A549 treated with ZK216348 at 1 μM for 4 hours (cell line): ENCODE measurements at places on chromosomes 12 and 14. TPM values are rescaled to one million over a fixed set of nuclear protein-coding genes. Genes with fewer than 3 reads are reported as not detected.

The FSCB gene
- total RNA-seq, result not detected in 5 replicates

The SIX1 gene
- 4.8 to 7.9 TPM (median 7.8 TPM) in 5 replicates for total RNA-seq

The TAS2R8 gene
- not detected in 5 replicates for total RNA-seq

The DPPA3 gene
- not detected in 5 replicates for total RNA-seq

The AQP6 gene
- not detected in 5 replicates for total RNA-seq

The EPYC gene
- total RNA-seq, result not detected in 5 replicates

The LIN7A gene
- 0.17 to 0.61 TPM (median 0.31 TPM) in 5 replicates for total RNA-seq

The SIRT4 gene
- total RNA-seq, result 0.66 to 1.6 TPM (median 0.98 TPM) in 5 replicates

The ANG gene
- total RNA-seq, result 7.8 to 11.1 TPM (median 10.5 TPM) in 5 replicates

The RIMBP2 gene
- total RNA-seq, result not detected in 5 replicates

The MAP1LC3B2 gene
- 0.91 to 1.7 TPM (median 1.1 TPM) in 5 replicates for total RNA-seq

The PDE3A gene
- total RNA-seq, result 1.8 to 4.4 TPM (median 3.5 TPM) in 5 replicates

The GAS2L3 gene
- 4.8 to 10.5 TPM (median 8.4 TPM) in 5 replicates for total RNA-seq

The MAPK1IP1L gene
- total RNA-seq, result 92.4 to 126 TPM (median 120 TPM) in 5 replicates

The KRT73 gene
- total RNA-seq, result not detected in 5 replicates

The EFS gene
- not detected in 5 replicates for total RNA-seq

The DAO gene
- total RNA-seq, result not detected in 5 replicates

The KRT75 gene
- total RNA-seq, result 0.12 to 0.20 TPM (median 0.16 TPM) in 4 of 5 replicates, not detected in the other

The DBX2 gene
- total RNA-seq, result not detected in 5 replicates
